ENCODE measurements at places on chromosomes 3 and 15.

- no peak for DNase-seq
Observed at GRCh38 chr15:75420698-75421097, 30.8 kb downstream of the SIN3A start.

GRCh38 chr15:31062310-31062847 is 39.1 kb downstream of the TRPM1 start:
- DNase-seq, result no peak

DNA sequence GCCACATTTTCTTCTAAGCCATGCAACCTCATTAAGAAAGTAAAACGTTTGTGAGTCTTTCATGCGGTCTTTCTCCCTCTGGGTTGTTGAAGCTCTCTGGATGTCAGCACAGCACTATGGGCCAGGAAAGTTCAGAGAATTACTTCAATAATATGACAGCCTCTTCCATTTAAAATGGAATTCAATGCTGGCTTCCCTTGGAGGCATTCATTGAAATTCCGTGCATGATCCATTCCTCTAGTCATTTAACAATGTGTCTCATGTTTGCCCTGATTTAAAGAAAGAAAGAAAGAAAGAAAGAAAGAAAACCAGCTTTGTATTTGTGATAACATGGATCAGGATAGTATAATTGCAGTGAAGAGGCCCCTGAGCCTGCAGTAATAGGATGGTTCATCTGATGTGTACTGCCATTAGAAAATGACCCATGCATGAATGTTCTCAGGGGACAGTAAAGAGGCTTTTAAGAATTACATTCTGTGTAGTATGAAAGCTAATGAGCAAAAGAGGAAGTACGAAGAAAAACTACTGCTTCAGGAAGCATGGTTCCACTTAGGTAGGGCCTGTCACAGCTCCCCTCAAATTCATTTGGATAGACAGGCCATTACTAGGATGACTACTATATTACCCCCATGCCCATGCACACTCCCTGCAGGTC is 146.0 kb downstream of the ARPP21 start:
- no peak for DNase-seq

- no peak for DNase-seq
Observed at GRCh38 chr3:24154013-24154695, 209.1 kb downstream of the NR1D2 start.

- no peak for DNase-seq
Observed at GRCh38 chr15:66292571-66293418, 573 bp upstream of the DIS3L start.

GRCh38 chr3:65597226-65597951 is 441.3 kb downstream of the MAGI1 start:
- no peak for DNase-seq

- DNase-seq, result no peak
Observed at GRCh38 chr3:52683611-52684010, 2.1 kb downstream of the PBRM1 start.

- DNase-seq, result no peak
Observed at GRCh38 chr15:63492541-63493077, 11.8 kb upstream of the USP3 start.

DNA sequence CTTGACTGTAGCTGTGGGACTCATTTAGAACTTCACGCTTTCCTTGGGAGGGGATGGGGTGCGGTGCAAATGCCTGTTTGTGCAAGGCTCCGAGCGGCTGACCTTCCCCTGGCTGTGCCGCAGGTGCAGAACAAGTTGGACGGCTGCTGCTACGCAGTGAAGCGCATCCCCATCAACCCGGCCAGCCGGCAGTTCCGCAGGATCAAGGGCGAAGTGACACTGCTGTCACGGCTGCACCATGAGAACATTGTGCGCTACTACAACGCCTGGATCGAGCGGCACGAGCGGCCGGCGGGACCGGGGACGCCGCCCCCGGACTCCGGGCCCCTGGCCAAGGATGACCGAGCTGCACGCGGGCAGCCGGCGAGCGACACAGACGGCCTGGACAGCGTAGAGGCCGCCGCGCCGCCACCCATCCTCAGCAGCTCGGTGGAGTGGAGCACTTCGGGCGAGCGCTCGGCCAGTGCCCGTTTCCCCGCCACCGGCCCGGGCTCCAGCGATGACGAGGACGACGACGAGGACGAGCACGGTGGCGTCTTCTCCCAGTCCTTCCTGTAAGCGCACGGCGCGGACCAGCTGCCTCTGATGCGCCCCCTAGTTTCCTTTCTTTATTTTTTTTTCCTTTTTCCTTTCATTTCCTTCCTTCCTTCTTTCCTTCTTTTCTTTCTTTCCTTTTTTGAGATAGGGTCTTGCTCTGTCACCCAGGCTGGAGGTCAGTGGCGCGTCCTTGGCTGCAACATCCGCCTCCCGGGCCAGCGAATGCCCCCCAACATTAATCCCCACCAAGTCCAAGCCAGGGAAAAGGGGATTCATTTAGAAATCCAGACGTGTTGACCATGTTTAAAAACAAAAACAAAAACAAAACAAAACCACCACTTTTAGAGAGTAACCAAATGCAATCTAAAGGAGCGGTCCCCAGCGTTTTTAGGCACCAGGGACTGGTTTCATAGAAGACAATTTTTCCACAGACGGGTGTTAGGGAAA is 42.7 kb downstream of the EIF2AK4 start:
- peak; percentile 67 for DNase-seq

DNA sequence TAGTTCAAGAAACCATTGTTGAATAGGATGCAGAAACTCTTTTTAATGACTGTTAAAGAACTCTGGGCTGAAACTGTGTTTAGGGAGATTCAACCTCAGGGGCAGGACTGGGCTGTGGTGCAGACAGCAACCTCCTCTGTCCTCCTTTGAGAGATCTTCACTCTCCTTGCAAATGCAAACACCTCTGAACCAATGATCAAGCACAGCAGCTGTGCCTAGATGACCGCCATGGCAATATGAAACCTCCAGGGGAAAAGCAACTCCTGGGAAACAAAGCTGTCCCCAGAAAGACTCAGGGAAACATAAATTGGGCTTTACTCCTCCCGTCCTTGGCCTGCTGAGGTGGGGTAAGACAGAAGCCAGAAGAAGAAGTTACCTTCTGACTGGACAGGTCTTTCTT is 52.6 kb downstream of the TBC1D2B start:
- no peak for DNase-seq

GRCh38 chr15:40357246-40357645 is 773 bp upstream of the DISP2 start:
- DNase-seq, result no peak

- no peak for DNase-seq
Observed at GRCh38 chr3:62178739-62179600, 194.4 kb downstream of the FEZF2 start.

- peak; percentile 41 for DNase-seq
Observed at GRCh38 chr3:52685285-52685708, 416 bp downstream of the PBRM1 start.

GRCh38 chr15:94370936-94371285 is 139.6 kb downstream of the MCTP2 start:
- DNase-seq, result no peak
